ENCODE measurements at places on chromosomes 6 and 20.

- no peak for DNase-seq
These were observed 793.4 kb downstream of the TENT5A start for GRCh38 chr6:80959034-80959433.

DNA sequence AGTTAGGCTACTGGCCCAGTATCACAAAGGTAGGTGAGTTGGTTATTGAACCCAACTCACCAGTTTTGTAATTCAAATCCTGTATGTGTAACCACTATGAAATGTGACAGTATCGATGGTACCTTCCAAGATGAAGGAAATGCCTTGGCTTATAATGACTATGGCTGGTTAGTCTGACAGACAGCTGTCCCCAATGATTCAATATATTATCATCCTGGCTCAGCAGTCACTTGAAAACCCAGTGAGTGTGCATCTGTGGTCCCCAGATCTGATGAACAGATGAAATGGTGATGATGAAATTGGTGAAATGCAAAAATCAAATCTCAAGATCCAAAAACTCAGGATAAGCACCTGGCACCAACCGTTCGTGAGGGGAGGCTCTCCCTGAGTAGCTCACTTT lies 54.8 kb downstream of the TNFRSF21 start:
- no peak for DNase-seq

DNA sequence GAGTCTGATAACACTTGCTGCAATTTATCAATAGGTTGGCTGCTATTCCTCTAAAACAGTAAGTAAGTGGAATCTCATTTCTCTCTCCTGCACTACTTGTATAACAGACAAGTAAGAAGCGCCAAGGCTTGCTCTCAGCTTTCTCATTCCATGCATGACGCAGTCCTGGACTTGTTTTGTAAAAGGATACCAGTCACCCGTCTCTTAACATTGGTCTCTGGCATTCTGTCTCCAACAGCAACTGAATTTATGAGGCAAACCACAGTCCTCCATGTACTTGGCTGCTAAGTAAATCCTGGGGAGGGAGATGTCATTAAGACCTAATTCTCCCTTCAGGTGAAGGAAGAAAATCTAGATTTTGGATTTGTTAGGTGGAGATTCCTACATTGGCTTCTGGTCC lies 115.4 kb downstream of the OPN5 start:
- no peak for DNase-seq

DNA sequence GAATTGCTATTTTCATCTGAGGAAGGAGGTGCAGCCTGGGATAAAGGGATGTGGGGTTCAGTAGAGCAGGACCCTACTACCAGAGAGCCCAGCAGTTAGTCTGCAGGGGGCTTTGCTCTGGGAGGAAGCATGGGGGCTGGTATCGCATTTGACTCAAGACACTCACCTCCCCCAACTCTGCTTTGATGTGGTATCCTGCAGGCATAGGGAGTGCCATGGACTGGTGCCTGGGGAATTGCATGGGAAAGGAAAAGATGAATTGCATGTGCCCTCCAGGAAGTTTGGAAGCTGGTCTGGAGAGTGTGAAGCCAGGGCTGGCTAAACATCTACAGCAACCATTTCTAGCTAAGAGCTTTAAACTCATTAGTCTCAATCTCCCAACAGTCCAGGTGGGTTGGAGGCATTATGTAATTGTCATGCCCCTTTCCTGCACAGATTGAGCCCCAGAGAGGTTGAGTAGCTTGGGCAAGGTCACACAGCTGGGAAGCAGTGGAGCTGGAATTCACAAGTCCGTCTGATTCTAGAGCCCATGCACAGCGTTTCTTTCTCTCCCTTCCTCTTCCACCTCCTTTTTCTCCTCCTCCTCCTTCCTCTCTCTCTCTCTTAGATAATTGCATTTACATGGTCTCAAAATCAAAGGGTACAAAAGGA lies 26.2 kb upstream of the PNPLA1 start:
- no peak for DNase-seq

GRCh38 chr20:58216334-58216733 lies 12.1 kb downstream of the ANKRD60 start:
- no peak for DNase-seq

GRCh38 chr6:7134999-7135745 lies 27.4 kb downstream of the RREB1 start:
- DNase-seq: no peak

GRCh38 chr6:4370066-4370465 lies 234.7 kb upstream of the ECI2 start:
- no peak for DNase-seq

GRCh38 chr20:25036331-25036936 lies 21.5 kb downstream of the ACSS1 start:
- DNase-seq: no peak

DNA sequence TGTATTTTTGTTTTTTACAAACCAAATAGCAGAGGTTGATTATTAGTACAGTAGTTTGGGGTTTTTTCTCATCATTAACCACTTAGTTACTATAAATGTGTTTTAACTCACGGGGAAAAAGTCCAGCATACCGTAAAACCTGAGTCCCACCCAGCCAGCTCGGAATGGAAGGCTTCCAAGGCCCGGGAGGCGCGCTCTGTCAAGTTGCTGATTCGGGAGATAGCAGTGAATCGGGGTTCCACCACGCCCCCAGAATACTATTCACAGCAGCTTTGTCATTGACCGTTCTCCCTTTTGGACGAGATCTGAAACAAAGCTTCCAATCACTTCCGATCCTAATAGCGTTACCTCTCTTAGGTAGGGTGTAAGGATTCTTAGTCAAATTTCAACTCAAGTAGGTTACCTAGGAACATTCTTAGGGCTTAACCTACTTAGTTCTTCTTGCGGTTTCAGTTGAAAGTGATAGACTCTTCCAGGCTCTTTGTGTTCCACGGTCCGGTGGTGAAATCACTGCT lies 232.8 kb upstream of the QKI start:
- no peak for DNase-seq

DNA sequence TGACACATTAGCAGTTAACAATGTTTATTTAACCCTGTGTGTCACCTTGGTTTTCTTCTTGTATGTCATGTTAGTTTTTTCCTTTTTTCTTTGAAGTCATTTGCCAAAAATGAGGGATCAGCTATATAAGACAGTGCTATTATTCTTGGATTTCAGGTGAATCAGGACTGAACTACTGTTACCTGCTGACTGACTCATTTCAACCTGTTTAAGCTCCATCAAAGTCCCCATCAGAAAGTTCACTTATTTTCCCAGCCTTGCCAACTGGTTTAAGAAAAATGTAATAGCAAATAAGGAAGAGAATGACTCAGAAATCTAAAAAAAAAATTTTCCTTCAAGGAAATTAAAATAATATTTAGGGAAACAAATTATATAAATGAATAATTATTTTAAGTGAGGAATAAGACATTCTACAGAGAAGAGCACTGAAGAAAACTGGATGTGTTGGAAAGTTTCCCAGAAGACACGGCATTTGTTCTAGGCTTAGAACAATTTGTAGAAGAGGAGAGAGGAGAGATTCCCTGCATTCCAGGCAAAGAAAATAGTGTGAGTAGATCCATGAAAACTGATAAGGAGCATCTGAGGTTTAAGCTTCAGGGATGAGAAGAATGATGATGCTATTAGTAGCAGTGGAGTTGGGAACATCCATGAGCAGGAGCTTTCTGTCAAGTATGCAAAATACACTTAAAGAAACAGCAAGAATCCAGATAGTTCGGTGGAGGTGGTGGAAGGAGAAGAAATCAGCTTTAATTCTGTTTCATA lies 84.9 kb upstream of the SIM1 start:
- no peak for DNase-seq

DNA sequence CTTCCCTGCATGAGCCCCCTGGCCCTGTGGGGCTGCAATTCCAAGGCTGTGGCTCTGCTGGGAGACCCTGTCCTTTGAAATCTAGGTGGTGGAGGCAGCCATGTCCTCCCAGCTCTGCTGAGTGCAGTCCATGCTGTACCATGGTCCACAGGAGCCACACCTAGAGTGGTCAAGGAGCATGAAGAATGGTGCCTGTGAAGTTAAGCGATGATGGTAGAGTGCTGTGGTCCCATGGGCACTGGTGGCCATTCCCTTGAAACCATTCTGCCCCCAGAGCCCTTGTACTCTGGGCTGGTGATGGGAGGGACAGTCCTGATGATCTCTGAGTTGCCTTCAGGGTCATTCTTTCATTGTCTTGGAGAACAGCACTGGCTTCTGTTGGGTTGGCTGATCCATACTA lies 55.3 kb downstream of the EFCAB8 start:
- DNase-seq: no peak

DNA sequence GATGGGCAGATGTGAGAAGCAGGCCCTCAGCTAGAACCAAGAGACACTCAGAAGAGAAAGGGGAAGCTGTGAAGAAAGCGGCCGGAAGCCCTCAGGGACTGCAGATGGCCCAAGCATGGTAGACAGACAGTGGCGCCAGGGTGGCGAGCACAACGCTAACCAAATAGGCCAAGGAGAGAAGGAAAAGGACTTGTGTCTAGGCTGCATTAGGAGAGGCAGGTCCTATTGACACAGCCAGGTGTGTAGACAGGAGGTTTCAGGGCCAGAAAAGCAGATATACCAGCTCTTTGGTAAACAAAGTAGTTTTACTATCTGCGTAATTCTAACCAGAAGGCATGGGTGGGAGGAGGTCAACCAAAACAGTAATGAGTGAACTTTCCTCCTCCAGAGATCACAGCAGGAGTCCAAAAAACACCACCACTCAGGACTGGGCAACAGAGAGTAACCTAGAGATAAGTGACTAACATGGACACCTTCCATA lies 15.8 kb upstream of the MAP7 start:
- DNase-seq: no peak

- no peak for DNase-seq
These were observed 128.2 kb upstream of the PRSS16 start for GRCh38 chr6:27119329-27119728.

DNA sequence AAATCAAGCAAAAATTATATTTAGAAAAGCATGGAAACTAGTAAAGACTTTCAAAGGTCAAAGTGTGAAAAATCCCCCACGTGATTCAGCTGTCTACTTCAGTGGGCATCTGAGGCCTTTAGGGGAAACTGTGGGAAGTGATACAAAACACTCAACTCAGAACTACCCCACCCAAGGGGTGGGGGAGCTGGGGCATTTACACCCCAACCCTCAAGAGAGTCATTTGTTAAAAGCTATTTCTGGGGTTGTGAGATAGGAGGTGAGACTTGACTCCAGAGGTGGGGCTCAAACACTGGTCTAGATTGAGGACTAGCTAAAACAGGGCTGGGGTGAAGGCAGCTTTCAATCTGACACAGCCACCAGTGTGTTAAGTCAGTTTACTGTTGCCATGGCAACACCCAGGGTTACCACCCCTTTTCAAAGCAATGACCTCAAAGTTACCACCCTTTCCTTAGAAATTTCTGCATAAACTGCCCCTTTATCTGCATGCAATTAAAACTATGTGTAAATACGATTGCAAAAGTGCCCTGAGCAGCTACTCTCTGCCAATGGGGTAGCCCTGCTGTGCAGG lies 9.9 kb upstream of the GTSF1L start:
- DNase-seq: no peak

- peak; percentile 43 for DNase-seq
These were observed 28.4 kb downstream of the PAQR8 start for GRCh38 chr6:52390361-52390727.

DNA sequence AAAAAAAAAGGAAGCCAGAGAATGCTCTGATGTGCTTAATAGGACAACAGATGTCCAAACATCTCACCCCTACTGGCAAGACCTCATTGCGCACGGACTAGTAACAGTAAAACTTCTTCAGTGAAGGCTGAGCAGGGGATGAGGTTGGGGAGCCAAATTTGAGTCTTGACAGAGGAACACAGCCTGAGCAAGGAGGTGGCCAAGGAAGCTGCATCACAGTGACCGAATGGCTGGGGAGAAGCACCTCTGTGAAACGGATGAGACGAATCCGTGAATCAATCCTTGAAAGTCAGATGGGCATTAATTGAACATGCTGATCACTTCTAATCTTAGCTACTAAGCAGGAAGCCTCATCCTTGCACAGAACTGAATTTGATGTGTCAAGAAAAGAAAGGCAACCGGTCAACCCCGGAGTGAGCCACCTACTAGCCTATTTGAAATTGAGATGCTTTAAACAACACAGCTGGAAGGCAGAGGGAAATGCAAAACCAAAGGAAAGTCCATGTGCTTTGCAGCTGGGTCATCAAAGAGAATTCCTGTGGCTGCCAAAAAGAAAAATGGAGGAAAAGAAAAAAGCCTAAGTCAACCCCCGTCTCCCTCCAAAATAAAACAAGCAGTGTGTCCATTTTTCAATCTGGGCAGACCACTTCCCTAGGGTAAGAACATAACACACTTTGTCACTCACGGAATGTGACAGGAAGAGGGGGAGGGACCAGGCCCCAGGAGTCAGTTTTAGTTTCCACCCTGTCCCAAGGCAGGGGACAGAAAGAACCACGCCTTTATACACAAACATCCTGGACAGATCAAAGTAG lies 29.5 kb downstream of the PXDC1 start:
- no peak for DNase-seq

- no peak for DNase-seq
These were observed 44.0 kb downstream of the SIM1 start for GRCh38 chr6:100420711-100421110.

GRCh38 chr6:42104804-42105125 lies 37.7 kb downstream of the C6orf132 start:
- no peak for DNase-seq

GRCh38 chr6:82870582-82871172 lies 195.0 kb downstream of the UBE3D start:
- DNase-seq: no peak

- DNase-seq: no peak
These were observed 1950.9 kb upstream of the DEFB115 start for GRCh38 chr20:29306390-29307072.

GRCh38 chr6:21501815-21502214 lies 91.7 kb upstream of the SOX4 start:
- no peak for DNase-seq

GRCh38 chr6:136209496-136209895 lies 40.6 kb downstream of the MTFR2 start:
- no peak for DNase-seq

- DNase-seq: no peak
These were observed 110.3 kb downstream of the THEMIS start for GRCh38 chr6:127790571-127790970.

DNA sequence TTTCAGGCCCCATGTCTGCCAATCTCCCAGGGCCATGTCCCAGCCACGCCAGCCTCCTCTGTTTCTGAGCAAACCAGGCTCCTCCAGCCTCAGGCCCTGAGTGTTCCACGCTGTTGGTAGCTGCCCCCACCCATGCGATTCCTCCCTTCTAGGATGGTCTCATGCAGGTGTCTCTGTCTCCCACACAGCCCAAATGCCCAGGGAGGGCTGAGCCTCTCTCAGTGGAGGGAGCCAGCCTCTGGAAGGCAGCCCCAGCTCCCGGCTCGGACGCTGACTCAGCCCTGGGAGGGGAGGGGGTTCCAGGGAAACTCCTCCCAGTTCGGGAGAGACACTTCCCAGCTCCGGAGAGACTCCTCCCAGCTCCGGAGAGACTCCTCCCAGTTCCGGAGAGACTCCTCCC lies 122.9 kb upstream of the AFDN start:
- no peak for DNase-seq

DNA sequence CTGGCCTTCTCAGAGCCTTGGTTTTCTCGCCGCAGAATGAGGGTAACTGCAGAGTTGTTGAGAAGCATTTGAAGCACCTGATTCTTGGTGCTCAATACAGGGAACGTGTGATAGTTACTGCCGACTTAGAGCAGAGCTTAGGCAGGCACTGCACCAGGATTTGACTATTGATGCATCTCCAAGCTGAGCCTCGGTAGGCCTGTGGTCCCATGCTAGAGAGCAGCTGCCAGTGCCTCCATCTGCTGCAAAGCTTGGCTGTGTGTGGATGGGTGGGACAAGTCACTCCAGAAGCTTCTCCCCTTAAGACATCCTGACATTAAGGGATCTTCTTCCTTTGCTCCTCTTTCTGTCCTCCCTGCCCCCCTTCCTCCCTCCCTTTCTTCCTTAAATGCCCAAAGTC lies 40.9 kb downstream of the FAM209B start:
- DNase-seq: no peak

Measured in activated T-helper 1 cell treated with anti-CD3 and anti-CD28 coated beads, Interleukin-2, amount 50 U/mL, for 16 hours (primary cell).